Esophagus mucosa (tissue), 1 donor: ENCODE measurements at places on chromosomes 2 and 18. TPM values are rescaled to one million over a fixed set of nuclear protein-coding genes. Genes with fewer than 3 reads are reported as not detected.
A peak's percentile ranks its signal among the peaks of the same experiment; 100 is the strongest.

The GEN1 gene
- total RNA-seq: 18.1 TPM

DNA sequence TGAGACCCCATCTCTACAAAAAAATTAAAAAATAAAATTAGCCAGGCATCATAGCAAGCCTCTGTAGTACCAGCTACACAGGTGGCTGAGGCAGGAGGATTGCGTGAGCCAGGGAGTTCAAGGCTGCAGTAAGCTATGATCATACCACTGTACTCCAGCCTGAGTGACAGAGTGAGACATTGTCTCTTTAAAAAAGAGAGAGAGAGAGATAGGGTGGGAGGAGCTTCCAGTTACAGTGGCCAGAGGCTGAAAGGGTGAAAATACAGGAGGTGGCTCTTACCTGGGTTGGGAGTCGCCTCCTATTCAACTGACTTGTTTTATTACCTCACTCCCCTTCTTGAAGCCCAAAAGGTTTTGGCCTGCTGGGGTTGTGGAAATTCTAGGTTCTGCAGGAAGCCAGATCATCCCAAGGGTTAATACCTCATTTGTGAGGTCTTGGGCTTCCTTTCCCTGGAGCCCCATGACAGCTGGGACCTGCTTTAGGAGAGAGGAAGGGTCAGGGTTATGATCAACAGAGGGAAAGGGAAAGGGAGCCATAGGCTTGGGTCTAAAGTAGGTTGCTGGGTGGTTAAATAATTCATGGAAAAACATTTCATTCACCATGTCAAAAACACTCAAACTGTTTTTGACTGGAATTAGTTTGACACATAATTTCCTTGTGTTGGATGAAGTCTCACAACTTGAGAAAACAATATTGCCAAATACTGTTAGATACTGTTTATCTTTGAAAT, 17.4 kb downstream of the DYNC2LI1 start:
- ATAC-seq: peak; percentile 45

The TM4SF20 gene
- total RNA-seq: not detected

- ATAC-seq: peak; percentile 35
Observed at GRCh38 chr18:23133860-23134779, 1.2 kb upstream of the CABLES1 start.

DNA sequence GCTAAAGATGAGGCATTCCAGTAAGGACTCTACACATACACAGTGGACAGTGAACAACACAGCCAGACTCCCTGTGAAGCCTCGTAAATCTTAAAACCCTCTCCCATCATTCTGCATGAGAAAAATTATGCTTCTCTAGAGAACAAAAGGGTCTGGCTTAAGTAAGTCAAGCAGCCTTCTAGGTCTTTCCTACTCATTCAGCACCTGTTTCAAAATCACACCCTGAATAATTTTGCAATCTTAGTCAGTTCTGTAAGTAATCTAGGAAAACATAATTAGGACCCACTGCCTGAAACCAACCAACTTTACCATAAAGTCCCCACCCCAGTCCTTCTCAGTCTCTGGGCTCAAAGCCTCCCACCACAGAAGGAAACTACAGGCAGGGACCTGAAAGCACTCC, 19.7 kb downstream of the IAH1 start:
- no peak for ATAC-seq

The MREG gene
- total RNA-seq: 61.9 TPM

DNA sequence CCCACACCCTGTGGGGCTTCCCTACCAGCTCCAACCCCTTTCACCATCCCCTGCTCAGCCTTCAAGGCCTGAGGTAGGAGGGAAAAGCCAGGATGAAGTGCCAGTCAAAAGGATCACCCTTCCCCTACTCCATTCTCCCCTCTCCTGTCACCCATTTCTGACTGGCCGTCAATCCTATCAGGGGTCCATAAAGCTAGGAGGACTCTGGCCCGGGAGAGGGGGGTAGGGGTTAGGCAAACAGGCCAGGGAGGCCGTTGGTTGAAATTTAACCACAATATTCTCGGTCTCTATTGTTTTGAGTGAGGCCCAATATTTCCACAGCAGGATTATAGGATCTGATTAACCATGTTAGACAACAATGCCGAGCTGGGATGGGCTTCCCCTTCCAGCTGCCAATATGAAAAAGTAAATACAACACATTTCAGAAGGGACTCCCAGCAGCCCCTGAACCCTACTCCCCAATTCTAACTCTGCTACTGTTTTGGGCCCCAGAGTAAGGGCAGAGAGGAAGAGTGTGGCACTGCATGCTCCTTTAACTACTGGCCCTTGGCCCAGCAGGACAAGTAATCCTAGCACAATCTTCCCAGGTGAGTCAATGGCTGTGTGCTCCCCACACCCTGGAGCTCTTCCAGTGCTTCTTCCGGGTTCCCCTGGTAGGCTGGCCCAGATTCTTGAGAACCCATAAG, 10.6 kb upstream of the IHH start:
- peak; percentile 91 for ATAC-seq

GRCh38 chr2:147449323-147449991, 395.4 kb upstream of the ACVR2A start:
- no peak for ATAC-seq

DNA sequence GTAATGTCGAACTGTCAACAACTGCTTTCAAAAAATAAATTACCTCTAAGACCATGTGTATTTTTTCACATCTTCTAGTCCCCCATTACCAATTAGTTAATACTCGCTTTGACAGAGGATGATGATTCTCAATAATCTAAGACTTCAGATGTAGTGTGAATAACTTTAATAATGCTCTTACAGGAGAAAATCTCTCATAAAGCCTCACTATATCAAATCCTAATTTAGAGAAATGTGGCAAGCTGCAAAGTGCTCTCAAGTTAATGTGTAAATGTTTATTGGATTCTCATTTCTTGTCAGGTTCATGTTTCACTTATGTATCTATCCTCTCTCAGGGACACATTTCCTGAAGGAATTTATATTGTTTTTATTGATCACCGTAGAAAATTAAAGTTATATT, 223.9 kb downstream of the CDH7 start:
- ATAC-seq: no peak
